Fibroblast of lung (primary cell): ENCODE measurements at places on chromosomes 2 and 18.

DNA sequence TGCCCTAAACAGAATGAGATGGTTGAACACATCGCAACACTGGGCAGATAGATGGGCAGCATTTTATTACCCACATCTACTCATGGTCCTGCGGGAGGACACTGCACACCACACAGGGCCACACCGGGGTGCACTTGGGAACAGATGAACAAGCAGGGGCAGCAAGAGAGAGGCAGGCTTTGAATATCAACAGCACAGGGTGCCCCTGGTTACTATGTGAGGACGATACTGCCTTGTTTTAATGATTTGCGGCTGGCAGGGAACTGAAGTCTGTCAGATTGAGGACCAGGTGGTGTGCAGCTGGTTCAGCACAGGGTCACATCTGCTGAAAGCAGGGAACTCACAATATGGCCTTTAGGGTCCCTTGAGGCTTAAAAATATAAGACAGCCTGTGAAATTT is 195.7 kb downstream of the PIEZO2 start:
- no peak for DNase-seq

GRCh38 chr2:97963880-97964279 is 31.9 kb downstream of the TMEM131 start:
- peak; percentile 30 for DNase-seq

DNA sequence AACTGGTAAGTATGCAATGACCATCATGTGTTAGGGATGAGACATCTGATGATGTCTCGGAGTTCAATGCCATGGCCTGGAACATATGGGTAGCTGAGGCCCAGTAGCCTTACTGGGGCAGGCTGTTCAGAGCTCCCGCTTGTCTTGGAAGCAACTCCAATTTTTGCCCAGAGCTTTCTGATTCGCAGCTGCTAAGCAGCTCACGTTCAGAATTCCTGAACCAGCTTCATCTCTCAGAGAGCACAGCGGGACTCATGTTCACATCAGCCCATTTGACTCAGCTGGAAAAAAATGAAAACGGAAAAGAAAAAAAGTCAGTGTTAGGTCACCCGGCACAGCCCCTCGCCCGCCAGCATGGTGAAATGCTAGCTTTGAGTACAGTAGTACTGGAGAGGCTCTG is 16.8 kb upstream of the LRATD1 start:
- DNase-seq = no peak

GRCh38 chr2:238202326-238203093 is 985 bp downstream of the ILKAP start:
- peak; percentile 20 for DNase-seq

GRCh38 chr18:47883771-47884413 is 46.6 kb downstream of the SMAD2 start:
- DNase-seq = peak; percentile 85

DNA sequence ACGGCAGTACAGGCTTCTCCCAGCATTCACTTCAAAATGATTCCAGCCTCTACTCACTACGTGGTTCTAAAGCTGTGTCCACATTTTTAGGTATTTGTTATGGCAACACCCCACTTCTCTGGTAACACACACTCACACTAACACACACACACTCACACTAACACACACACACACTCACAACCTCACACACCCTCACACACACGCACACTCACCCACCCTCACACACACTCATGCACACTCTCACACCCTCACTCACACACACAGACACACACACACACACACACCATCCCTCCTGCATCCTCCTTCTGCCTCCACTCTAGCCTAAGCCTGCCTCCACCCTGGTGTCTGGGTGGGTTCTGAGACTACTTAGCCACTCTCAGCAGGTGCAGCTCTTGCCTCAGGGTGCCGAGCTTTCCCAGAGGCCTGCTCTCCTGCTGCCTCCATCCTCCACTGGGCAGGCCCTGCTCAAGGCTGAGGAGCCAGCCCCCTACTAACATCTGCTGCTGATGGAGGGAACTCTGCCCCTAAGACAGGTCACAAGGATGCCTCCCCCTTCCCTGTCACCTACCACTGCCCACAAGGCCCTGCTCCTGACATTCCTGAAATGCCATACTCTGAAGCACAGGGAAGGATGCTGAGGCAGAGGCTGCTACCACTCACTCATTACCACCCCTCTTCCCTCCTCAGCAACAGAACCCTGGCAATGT is 63.9 kb downstream of the NCAPH start:
- DNase-seq = no peak

DNA sequence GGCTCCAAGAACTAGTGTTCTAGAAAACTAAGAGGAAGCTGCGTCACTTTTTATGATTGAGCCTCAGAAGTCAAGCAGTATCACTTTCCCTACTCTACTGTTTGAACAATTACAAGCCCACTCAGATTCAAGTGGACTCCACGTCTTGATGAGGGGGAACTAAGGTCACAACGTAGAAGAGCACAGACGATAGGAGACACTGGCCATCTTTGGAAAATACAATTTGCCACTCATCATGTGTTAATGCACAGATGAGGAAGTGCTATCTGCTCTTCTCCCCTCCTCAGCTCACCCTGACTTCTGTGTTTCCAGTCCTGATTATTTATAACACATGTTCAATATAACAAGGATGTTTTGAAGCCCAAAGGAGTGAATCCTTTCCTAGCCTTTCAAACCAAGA is 76.1 kb upstream of the CYP1B1 start:
- no peak for DNase-seq

DNA sequence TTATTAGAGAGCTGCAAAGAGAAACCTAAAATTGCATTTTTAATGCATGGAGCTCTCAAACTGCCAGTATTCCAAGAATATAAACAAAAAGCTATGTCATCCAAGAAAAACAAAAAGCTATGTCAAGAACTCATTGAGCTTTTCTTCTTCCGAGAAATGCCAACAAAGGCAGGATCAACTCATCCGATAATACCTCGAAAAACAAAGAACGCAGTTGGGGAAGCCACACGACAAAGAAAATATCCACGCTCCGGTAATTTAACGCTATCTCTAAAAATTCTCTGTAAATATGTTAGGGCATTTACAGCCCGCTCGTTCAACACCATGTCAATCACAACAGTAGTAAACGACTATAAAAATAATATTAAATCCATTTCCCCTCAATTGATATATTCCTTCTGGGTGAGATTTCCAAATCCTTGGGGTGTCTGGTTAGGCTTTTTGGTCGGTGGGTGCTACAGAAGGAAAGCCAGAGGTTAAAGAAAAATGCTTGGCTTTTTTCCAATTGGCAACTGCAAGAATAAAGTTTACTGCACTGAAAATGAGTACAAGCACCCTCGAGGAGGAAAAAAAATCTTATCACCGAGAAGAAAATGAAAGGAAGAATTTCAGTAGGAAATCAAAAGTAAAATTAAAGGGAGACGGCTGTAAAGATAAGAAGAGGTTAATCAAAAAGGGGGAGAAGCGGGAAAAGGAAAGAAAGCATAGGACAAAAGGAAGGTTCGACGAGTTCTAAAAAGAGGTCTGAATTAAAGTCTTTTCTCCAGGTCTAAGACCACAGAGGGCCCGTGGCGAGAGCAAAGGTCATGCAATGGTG is 856 bp downstream of the TIA1 start:
- DNase-seq = peak; percentile 53

- DNase-seq = no peak
Measured at GRCh38 chr2:141633132-141633531, 497.7 kb downstream of the LRP1B start.

DNA sequence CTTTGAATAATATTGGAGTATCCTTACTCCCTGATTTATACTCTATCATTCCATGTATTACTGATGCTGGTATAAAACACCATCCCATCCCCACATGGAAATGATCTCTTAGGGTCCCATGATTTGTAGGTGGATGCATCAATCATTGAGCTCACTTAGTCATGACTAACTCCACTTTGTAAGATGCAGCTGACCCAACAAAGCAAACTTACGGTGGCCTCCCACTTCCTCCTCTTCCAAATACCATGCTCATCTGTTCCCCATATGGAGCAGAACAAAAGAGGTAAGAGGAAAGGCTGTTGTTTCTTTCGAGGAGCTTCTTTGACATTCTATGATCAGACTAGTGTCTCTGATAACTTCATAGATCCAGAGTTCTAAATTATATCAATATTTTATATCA is 640.2 kb upstream of the SLC39A10 start:
- DNase-seq = peak; percentile 46

DNA sequence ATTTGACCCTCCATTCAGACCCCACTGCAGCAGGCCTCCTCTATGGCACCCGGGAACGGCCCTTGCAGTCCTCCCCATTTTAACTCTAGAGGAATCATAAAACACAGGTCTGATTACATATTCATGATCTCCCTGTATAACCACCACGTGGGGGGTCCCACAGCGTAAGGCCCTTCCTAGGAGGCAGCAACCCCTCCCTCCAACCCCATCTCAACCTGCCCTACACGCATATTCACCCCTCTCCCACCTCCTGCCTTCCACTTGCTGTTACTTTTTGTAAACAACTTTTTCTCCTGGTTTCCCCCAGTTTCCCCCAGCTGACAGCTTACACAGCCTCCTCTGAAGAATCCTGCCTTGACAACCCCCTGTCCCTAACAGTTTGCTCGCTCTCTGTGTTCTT is 85.1 kb upstream of the FOXI3 start:
- DNase-seq = no peak

- no peak for DNase-seq
Measured at GRCh38 chr2:36819095-36819711, 122.7 kb downstream of the VIT start.

- peak; percentile 21 for DNase-seq
Measured at GRCh38 chr18:62187543-62188510, 772 bp downstream of the RELCH start.

DNA sequence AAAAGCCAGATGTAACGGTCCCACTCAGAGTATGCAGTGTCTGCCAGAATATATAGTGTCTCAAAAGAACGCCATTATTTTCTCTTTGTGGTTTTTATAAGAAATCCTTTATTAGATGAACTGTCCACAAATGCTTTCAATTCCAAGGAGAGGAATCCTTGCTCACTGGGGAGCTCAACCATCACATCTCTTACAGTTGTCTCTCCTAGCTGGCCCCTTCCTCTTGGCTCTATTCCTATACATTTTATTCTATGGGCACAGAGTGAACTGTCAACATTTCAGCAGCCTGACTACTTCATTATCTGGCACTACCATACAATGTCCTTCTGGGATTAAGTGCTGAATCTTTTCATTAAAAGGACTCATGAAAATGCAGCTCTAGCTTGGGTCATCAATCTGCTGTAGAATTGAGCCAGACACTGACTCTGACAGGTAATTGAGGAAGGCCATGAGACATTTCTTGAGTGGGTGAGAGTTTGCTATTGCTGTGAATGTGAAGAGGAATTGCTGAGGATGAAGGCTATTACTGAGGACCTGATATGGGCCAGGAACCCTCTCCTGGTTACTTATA is 96.5 kb upstream of the THOC1 start:
- no peak for DNase-seq

DNA sequence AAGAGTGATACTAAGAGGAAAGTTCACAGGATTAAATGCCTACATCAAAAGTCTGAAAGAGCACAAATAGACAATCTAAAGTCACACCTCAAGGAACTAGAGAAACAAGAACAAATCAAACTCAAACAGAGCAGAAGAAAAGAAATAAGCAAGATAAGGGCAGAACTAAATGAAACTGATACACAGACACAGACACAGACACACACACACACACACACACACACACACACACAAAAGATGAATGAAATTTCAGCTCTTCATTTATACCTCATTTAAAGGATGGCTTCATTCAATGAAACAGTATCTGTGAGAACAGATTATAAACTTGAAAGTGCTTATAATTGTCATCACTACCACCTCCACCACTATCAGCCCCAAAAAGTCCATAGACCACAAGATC is 428.9 kb downstream of the MBD2 start:
- peak; percentile 0 for DNase-seq

DNA sequence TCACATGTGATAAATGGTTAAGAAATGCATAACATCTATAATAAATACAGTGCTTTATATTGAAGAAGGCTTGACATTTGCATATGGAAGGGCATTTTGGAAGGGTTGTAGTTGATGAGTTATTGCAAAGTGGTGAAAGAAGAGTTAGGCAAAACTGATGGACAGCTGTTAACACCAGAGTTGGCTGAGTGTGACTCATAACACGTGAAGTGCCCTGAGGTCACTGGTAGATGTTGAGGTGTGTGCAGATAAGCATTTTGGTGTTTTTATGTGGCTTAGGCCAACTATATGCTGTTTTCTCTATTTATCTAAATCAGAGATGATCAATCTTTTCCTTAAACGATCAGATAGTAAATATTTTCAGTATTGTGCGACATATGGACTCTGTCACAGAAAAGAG is 154.3 kb upstream of the KCNH7 start:
- DNase-seq = no peak

- DNase-seq = peak; percentile 66
Measured at GRCh38 chr2:174840436-174840835, 76.2 kb upstream of the CHRNA1 start.

DNA sequence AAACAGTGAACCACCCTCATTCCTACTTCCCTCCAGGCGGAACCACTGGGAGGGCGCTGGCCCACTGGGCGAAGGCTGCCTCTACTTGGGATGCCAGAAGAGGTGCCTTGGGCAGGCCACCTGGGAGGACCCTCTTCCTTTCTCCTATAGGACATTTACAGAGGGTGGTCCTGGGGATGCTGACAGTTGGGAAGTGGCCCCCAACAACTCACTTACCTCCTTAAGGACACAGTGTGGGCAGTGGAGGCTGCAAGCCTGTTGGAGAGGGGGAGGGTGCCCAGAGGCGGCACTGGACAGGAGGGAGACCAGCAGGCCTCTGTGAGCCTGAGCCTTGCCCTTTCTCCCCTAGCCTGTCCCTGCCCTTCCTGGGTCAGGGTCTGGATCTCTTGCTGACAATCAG is 346.4 kb upstream of the HS6ST1 start:
- DNase-seq = no peak

DNA sequence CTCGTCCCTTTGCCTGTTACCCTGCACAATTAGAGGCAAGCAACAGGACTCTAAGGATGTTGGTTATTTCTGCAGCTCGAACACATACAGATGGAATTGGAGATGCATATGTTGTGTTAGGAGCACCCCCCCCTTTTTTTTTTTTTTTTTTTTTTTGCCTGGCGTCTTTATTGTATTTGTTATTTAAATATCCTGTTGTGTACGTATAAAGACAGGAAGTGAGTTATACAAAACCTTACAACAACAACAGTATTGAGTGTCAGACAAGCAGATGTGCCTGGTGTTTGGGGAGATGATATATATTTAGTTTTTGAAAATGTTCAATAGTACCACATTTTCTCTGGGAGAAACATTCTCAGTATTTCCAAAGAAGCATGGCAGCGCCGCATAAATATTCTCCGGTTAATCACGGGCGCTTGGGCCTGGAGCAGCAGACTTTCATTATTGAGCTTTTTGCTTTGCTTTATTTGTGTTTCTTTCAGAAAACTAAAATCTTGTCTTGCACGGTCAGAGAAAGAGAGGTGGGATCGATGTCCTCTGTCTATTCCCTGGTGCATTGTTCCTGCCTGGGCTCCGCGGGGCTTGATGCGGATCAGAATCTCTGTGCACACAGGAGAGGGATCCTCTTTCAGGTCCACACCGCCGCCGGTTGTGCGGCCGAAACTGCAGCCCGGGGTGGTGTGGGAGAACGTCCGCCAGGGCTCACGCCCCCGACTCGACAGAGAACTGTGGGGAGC is 23.2 kb upstream of the ZNF516 start:
- DNase-seq = peak; percentile 54

GRCh38 chr2:187482796-187483195 is 34.7 kb upstream of the CALCRL start:
- DNase-seq = no peak
